Ascending aorta (tissue), 2 donors: ENCODE measurements at places on chromosomes 12 and 14.
A peak's percentile ranks its signal among the peaks of the same experiment; 100 is the strongest.

GRCh38 chr12:23938422-23938821 lies 11.0 kb downstream of the SOX5 start:
- no peak for DNase-seq

DNA sequence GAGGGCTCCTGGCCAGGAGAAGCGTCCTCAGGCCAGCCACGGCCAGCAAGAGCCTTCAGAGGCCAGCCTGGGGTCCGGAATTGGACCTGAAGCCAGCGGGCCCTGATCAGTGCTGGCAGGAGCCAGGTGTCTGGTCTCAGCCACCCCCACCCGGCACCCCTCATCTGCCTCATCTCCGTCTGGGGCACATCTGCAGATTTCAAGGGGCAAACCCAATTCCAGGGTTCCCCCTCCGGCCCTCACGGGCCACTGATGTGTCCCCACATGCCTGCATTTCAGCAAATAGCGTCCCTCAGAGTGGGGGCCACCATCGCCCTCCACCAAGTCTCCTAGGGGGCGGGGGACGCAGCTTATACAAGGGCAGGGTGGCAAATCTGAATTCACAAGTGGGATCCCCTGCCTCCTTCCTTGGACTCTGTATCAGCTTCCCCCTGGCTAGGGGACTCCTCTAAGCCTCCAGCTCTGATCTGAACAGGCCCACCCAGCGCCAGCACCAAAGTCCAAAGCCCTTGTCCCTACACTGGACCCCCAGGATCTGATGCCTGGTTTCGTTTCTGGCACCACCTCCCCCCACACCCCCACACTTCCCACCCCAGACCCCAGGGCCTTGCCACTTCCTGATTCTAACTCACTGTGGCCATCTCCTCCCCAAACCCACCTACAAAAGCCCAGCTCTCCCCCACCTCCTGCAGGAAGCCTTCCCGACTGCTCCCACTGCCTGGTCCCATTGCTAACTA lies 10.1 kb downstream of the TMEM179 start:
- DNase-seq = no peak

DNA sequence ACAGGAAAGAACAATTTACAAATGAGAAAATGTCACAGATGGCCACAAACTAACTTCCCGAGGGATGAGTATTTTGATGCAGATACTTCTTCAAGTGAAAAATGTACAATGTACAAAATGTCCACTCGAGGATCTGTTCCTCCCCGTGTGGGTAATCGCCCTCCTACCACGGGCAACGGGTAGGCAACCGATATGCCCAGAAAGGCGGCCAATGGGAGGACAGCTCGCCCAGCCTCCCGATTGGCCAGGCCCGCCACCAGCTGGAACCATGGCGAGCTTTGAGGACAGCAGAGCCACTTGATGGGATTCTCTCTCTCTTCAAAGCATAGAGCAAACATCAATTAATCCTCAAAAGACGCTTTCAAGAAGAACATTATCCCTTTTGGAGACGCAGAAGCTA lies 42.3 kb downstream of the DPF3 start:
- no peak for DNase-seq

DNA sequence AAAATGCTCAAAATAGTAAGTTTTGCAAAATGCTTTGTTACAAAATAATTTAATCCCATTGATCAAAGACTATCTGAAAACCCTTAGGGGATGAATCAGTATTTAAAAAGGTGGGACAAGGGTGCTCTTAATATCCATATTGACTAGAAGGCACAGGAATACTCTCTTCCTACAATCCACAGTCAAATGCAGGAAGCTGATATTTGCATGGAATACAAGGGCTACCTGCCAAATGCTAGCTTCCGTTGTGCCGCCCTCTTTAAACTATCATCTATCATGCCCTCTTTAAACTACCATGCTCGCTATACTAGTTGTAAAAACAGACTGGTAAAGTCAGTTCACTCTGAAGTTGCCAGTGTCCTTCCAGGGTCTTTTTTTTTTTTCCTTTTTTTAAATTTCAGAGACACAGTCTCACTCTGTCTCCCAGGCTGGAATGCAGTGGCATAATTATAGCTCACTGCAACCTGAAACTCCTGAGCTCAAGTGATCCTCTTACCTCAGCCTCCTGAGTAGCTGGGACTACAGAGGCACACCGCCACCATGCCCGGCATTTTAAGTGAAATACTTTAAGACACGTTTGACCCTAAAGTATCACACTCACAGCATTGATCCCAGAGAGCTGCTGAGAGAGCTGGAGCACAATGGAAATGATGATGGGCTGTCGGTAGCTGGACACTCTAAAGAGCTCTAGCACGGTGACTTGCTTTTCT lies 6.7 kb downstream of the SLC2A3 start:
- no peak for DNase-seq

GRCh38 chr12:72829838-72830237 lies 557.7 kb downstream of the TRHDE start:
- DNase-seq = no peak

DNA sequence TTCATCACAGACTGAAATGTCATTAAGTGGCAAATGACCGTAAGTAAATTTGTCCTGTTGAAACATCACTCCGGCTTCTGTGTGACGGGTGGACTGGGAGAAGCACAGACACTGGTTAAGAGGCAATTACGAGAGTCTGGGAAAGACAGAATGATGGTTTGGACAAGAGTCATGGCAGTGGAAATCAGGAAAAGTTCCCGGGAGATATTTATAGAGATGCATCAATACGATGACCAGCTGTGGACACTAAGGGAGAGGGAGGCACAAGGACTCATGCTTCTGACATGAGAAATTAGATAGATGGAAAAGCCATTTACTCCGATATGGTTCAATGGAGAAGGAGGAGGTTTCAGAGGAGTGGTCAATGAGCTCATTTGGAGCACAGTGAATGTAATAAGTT lies 27.3 kb downstream of the CKAP4 start:
- DNase-seq = no peak

DNA sequence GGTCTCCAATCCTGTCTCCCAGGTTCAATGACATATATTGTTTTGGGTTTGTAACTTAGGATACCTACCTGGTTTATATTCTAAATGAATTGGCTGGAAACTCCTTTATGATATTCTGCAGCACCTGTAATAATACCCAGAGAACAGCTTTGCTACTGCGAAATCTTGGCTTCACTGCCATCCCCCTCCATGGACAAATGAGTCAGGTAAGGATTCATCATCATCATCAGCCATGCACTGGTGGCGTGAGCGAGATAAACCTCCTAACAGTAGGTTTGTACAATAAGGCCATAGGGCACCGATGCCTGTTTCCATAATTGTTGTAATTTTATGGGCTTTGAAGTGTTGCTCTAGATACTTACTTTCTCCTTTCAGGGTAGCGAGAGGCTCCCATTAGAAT lies 10.7 kb downstream of the DDX47 start:
- DNase-seq = no peak

- DNase-seq = peak; percentile 81
Measured at GRCh38 chr14:99729991-99730875, 46.1 kb downstream of the CYP46A1 start.

- no peak for DNase-seq
Measured at GRCh38 chr12:121423253-121423652, 23.3 kb downstream of the RNF34 start.

DNA sequence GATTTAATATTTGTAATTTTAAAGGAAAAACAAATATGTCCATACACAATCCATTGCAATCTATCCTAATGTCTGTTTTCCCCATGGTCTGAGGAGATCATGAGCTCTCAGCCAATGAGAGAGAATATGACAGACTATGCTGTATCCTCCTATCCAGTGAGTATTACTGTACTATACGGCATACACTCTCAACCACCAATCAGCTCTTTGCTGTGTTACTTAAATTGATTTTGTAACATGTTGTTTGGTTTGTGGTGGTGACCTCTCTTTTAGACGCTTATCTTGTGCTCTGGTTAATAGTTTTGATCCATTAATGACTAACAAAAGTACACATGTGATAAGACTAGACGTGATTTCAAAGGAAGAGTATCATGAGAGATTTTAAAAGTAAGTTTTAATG lies 231.5 kb upstream of the FOXN3 start:
- no peak for DNase-seq

- no peak for DNase-seq
Measured at GRCh38 chr12:57813971-57814772, 4.4 kb downstream of the AVIL start.

DNA sequence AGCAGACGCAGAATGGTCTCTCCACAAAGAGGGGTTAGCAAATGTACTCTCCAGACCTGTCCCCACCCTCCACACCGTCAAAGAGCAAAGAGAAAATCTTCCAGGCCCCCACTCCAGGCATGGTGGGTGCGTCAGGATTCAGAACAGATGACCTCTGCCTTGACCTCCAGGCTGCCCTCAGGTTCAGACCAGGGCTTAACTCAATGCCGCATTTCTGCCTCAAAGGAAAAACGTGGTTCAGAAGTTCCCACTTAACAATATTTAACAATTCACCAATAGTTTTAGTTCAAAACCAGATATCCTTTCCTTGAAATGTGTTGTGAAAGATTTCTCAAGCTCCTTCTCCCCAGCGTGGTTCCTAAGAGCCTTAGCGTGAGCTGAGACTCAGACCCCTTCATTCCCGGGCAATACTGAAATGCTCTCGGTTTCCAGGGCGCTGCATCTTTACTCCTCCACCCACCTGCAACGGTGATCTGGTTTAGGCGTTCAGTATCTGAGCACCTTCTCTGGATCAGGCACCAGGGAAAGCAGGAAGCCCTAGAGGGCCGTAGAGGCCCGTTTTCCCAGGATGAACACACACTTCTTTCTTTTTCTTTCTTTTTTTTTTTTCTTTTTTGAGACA lies 22.9 kb downstream of the HSP90AA1 start:
- no peak for DNase-seq

DNA sequence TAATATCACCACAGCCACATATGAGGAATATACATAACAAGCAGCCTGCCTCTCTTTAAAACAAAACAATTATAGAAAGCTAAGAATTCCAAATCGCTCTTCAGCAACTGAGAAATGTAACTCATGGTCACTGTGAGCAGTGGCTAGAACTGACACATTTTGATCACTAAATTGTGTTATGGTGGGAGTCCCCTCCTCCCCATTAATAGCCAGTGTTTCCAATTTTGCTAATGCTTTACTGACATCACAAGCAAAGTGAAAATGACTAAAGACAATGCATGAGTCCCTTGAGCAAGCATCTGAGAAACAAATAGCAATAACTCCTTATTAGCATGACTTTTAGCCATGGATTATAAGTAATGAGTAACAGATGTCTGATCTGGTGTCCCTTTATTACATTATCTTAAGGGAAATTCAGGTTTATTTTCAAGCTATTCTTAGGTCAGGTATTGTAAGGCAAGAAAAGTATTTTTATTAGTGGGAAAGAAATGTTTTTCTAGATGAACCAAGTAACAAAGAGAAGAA lies 148.3 kb downstream of the KCNH5 start:
- DNase-seq = no peak

GRCh38 chr14:100399052-100399849 lies 76.1 kb downstream of the SLC25A47 start:
- DNase-seq = no peak

DNA sequence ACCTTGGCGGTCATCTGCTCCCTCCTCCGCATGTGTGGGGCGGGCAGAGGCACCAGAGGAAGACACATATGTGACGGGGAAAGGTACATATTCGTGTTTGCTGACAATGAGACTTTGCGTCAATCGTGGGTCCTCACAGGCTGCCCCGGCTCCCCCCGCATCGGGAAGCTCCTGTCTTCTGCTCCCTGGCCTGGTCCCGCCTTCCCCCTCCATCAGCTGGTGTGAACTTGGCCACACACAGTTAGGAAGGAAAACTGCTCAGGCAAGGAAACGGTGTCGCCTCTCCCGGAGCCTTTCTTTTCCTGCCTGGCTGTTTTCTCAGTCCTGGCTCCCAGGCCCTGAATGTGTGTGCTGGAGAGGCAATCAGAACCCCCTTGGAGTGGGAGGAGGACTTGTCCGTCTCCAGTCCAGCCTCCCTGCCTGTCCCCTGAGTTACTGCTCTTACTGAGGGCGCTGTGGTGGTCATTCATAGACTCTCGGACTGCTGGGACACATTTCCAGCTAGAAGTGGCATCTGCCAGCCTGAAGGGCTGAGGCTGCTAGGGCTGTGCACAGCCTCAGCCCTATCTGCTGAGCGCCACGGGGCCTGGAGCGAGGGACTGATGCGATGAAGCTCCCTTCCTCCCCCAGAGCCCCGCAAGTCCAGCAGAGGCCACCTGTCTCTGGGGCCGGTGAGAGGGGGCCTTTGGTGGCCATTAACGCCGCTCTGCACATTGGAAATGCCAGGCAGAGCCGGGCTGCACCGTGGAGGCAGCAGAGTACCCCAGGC lies 44.2 kb upstream of the TSPAN9 start:
- no peak for DNase-seq

GRCh38 chr14:20493634-20494033 lies 11.7 kb upstream of the RNASE10 start:
- no peak for DNase-seq

GRCh38 chr12:92973614-92974013 lies 44.5 kb upstream of the EEA1 start:
- no peak for DNase-seq

DNA sequence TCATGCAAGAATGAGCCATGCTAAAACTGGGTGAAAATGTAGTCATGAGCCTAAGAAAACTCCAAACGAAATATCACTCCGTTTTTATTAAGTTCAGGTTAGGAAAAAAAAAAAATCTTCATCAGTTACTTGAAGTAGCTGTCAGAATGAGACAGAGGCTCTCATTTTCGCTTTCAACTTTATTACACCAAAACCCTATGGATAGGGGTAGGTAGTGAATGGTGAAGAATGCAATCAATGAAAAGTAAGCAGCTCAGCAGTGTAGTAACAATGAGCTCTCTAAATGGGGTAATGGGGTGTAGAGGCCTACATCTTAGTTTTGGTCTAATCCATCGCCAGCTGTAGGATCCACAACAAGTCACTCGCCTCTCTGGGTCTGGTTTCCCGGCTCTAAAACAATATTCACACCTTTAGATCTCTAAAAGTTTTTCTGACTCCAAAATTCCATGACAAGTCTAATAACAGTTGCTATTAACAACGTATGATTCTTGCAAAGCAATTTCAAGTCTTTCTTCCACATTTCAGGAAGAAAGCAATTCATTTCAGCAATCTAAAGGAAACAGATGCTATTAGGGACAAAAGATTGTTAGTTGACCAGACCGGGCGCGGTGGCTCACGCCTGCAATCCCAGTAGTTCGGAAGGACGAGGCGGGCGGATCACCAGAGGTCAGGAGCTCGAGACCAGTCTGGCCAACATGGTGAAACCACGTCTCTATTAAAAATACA lies 1.7 kb downstream of the BTBD7 start:
- no peak for DNase-seq

DNA sequence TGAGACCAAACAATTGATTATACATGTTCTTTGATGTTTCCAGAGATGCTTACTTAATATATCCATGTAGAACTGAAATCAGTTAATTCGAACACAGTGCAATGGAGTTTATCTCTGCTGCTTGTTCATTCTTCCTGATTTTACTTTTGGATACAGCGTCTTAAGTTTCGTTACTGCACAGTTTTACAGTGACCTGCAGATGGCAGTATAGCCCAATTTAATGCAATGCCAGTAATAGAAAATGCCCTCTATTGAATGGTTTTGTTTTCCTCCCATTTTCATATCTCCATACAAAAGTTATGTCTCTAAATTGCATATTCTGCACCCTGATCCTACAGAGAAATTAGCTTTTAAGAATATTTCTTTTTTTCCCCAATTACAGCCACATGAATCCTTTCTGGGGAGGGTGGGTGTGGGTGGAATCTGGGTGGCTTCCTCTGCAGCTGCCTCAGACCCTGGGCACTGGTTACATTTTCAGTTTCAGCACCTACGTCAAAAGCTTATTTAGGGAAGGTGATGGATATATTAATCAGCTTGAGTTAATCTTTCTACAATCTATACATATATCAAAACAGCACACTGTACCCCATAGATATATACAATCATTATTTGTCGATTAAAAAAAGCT lies 101.1 kb upstream of the DCD start:
- no peak for DNase-seq
